ENCODE measurements at places on chromosomes 7 and 10. TPM values are rescaled to one million over a fixed set of nuclear protein-coding genes. Genes with fewer than 3 reads are reported as not detected.
A peak's percentile ranks its signal among the peaks of the same experiment; 100 is the strongest.

- DNase-seq = no peak
These were observed 1055.9 kb downstream of the KCNMA1 start for GRCh38 chr10:76581506-76582256.

Gene FAM25G
- total RNA-seq = not detected

- DNase-seq = peak; percentile 68
These were observed 1.3 kb upstream of the BMPER start for GRCh38 chr7:33903791-33904680.

DNA sequence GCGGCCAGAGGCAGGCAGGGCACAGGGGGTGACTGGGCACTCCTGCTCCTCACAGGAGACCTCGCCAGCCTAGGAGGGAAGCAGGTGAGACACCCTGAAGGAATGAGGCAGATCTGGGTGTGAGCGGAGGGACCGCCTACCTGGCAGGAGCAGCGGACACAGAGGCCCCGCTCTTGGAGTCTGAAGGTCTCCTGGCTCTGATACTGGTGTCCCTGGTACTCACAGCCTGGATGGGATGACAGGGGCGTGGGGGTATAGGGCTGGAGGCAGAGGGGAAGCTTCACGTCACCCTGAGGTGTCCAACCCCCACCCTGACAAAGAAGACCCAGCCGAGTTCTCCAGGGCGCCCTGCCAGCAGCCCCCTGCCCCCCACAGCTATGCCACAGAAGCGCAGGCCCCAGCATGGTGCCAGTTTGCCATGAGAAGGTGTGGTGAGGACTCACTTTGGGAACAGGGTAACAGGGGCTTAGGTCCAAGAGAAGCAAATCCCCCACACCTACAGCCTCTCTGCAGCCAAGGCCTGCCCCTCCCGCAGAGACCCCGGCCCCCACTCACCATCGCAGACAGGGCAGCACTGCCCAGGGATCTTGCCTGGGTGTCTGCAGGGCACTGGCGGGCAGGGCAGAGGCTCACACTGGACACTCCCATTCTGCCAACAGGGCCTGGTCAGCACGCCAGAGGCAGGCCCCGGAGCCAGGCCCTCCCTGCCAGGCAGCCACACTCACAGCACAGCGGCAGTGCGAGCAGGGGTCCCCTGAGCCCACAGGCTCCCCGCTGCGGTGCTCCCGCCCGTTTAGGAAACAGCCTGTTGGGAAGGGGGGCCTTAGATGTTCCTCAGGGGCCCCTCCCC lies 17.0 kb downstream of the KCP start:
- DNase-seq = peak; percentile 18

GRCh38 chr10:96501985-96502384 lies 11.7 kb downstream of the TLL2 start:
- DNase-seq = no peak

DNA sequence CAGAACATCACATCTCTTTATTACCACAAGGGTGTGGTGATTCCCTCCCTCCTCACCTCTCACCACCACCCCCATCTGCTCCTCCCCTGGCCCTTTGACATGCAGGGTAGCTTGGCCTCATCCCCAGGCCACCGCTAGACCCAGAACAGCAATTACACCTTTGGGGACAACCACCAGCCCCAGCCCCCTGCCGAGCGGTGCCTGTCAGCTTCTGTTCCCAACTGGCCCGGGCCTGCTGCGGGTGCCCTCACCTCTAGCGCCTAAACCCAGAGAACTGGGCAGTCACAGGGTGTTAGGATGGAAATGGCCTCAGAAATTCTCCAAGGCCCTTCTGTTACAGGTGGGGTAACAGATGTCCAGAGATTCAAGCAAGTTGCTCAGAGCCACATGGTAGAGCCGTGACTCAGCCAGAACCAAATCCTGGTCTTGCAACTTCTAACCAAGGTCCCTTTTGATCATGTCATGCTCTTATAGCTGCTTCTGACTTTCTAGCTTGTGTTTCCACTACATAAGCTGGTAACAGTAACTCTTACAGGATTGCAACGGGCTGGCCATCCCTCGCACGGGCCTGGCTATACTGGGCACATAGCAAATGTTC lies 78.0 kb downstream of the PRKAG2 start:
- DNase-seq = peak; percentile 5

Gene RBP3
- not detected for total RNA-seq

DNA sequence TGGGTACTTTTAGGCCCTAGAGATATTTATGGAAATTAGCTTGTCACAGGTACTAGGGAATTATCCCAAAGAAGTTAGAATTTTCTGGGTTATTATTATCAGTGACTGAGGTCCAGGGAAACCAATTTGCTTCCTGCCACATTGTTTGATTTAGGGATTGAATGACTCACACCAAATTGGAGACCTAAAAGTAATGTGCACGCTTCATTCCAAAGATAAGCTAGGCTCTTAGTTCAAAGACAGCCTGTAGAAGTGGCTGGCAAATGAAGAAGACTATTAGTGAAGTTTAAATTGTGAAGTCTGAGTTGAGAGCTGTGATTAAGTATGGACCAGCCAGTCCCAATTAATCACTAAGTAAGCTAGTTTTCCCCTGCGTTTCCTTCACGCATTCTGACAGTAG lies 188.1 kb upstream of the MYO3A start:
- DNase-seq = no peak

- DNase-seq = no peak
These were observed 384.1 kb upstream of the STEAP1 start for GRCh38 chr7:89770161-89770560.
